ENCODE measurements at places on chromosomes 7 and 10. TPM values are rescaled to one million over a fixed set of nuclear protein-coding genes. Genes with fewer than 3 reads are reported as not detected.

Gene PLAC9
- total RNA-seq, result not detected

Gene AEBP1
- 4.1 TPM for total RNA-seq

Gene CCDC172
- total RNA-seq, result not detected

Gene MYPN
- total RNA-seq, result not detected

Gene OPN4
- total RNA-seq, result not detected

Gene SPDYE5
- not detected for total RNA-seq

Gene CLEC5A
- total RNA-seq, result not detected

Gene OR2A7
- 6.0 TPM for total RNA-seq

Gene ST8SIA6
- total RNA-seq, result 10.8 TPM

Gene ARHGEF35
- 3.5 TPM for total RNA-seq

Gene NPC1L1
- 0.10 TPM for total RNA-seq

Gene PVRIG
- 46.3 TPM for total RNA-seq

Gene CFAP69
- total RNA-seq, result not detected

Gene PRKAG2
- total RNA-seq, result 43.0 TPM
